ENCODE measurements at places on chromosomes 2 and 18. TPM values are rescaled to one million over a fixed set of nuclear protein-coding genes. Genes with fewer than 3 reads are reported as not detected.

TLK1 gene
- 21.7 TPM for total RNA-seq

INPP5D gene
- 2.9 TPM for total RNA-seq

DNA sequence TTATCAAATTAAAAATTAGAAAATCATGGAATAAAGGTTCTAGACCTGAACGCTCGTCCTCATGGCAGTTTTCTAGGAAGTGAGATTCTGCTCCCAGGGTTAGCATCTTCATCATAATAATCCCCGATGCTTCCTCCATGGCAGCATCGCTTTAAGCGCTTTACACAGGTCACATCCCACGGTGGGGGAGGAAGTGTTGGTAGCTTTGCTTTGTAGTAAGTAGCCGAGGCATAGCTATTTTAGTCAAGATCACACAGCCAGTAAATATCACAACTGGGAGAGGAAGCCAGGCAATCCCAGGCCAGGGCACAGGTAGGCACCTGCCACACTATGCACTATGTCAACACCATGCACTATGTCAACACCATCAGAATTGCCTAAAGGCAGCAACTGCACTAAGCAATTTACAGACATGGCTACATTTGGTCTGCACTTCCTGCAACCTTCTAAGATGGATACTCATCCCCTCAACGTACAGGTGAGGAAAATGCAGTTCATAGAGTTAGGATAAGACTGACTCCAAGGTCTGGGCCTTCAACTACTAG is 205.5 kb downstream of the FBXO15 start:
- peak; percentile 11 for DNase-seq

TBR1 gene
- not detected for total RNA-seq

CCDC150 gene
- total RNA-seq, result 0.56 TPM

ARPC2 gene
- 112 TPM for total RNA-seq

ABHD1 gene
- total RNA-seq, result 1.0 TPM

C2orf80 gene
- not detected for total RNA-seq

MOCOS gene
- total RNA-seq, result 0.11 TPM

GRCh38 chr2:43737855-43738254 is 36.0 kb upstream of the DYNC2LI1 start:
- no peak for DNase-seq

DNA sequence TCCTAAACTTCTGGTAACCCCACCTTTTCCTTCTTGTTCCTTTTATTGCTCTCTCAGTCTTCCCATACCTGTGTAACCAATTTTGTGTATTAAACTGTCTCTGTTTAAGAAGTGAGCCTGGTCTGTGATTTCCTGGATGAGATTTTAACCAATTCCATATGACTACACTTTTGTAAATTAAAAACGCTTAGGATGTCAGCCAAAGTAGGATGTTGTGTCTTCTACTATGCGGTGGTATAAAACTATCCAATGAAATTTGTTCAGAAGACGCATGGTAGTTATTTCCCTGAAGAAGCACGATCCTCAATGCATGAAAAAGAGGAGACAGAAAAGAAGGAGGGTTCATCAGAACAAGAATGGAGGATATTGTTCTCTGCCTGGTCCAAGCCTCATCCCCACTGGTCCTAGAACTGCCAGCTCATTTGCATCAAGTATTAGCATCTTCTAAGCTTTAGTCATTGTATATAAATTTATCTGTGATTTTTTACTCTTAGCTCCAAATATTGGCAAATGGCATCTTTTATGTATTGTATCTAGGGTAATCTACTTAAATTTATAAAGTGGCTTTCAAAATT is 127.4 kb downstream of the TGIF1 start:
- DNase-seq, result no peak

- no peak for DNase-seq
These were observed 156.2 kb downstream of the HDAC4 start for GRCh38 chr2:239244625-239245024.

LOXHD1 gene
- total RNA-seq, result not detected
